ENCODE measurements at places on chromosomes 3 and 15.

- DNase-seq, result no peak
Measured at GRCh38 chr3:66398228-66399025, 102.4 kb downstream of the LRIG1 start.

GRCh38 chr3:100984308-100984707 is 8.9 kb downstream of the ABI3BP start:
- DNase-seq, result no peak

DNA sequence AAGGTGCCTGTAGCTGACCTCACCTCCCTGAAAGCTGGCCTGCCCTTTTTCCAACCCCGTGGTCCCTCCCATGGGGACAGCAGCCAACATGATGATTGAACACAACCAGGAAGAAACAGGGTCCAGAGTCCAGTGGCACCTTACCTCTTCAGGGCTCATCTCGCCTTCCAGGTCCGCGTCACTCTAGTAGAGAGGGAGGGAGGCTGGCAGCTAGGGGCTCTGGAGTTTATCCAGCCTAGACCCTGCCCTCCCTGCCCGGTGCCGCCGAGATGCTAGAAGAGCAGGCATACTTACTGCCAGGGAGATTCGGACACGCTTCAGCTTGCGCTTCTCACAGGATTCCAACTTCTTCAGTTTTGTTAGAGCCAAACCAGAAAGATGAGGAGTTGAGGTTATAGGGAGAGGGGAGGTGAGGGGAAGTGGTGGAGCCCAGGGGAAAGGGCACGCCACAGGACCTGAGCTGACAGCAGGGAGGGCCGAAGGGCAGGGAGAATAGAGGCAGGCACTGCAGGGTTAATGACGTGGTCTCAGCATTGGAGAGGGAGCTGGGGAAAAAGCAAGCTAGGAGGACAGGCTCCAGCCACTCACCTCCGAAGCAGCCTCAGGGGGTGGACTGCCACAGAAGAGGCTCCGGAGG is 9.1 kb downstream of the CLCN2 start:
- no peak for DNase-seq

DNA sequence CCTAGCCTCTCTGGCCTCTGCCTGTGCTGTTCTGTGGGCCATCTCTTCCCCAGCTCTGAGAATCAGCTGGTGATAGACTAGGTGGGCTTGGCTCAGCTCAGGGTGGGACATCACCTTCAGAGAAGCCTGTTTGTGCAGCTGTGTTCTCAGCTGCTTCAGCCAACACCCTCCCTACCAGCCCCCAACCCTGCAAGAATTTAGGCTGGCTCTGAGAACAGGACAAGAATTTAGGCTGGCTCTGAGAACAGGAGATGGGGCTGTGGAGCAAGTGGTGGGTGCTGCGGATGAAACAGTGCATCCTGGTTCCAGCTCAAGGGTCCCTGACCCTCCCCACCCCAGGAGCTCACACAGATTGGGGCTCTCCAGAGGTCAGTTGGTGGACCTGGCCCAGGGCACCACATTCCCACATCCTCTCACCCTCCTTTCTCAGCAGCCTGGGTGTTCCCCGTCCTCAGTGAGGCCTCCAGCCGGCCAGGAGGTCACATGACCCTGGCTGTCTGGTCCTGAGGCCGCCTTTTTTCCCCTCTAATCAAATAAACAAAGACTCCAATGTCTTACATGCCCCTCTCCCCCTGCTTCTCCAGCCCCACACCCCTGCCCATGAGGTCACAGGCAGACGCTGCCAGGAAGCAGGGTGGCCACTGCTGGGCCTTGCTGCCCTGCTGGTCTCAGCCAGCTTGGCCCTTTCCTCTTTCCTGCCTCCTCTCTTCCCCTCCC is 14.9 kb downstream of the PLEKHO2 start:
- no peak for DNase-seq

DNA sequence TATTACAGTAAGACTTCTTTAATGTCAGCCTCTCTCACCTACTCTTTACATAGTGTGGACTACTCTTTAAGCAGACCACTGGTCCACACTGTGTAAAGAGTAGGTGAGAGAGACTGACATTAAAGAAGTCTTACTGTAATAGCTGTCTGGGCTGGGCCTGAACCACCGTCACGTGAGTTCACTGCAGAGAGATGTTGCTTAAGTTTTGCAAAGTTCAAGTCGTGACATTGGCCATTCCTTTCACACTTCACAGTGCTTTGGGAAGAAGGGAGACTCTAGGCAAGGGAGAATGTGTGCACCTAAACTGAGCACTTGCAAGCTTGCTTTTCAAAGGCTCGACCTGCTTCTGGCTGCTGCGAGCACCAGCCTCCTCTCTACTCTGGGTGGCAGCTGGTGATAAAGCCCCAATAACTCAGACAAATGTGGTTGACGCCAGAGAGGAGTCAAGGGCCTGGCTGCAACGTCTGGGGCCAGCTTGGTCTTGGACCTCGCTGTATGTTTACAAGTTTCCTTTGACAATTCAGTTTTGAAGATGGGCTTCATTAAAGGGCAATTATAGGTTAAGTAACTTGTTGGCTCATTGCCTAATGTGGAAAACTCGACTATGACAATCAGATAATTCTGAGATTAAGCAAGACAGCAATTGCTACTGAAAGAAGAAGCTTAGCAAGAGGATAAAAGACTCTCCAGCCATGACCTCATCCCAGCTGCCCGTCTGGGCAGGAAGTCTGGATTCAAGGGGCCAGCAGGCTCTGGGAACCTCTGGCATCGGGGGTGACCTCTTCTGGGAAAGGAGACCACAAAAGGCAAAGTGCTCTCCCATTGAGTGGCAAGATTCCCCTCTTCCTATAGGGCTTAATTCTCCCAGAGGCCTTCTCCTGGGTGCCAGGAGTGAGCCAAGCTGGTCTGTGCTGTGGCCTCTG is 242.1 kb upstream of the TLE3 start:
- DNase-seq, result peak; percentile 82

GRCh38 chr3:13254028-13254951 is 165.8 kb downstream of the NUP210 start:
- DNase-seq, result no peak

GRCh38 chr15:69997813-69998212 is 99.9 kb downstream of the TLE3 start:
- peak; percentile 67 for DNase-seq

- DNase-seq, result peak; percentile 66
Measured at GRCh38 chr3:51642462-51642861, 28.6 kb upstream of the TEX264 start.

GRCh38 chr3:155244216-155244615 is 49.3 kb downstream of the STRIT1 start:
- DNase-seq, result no peak
